Progenitor cell of endocrine pancreas (in vitro differentiated cells): ENCODE measurements at places on chromosomes 2 and 18.

- no peak for DNase-seq
Measured at GRCh38 chr2:112242384-112242783, 12.5 kb downstream of the ZC3H8 start.

DNA sequence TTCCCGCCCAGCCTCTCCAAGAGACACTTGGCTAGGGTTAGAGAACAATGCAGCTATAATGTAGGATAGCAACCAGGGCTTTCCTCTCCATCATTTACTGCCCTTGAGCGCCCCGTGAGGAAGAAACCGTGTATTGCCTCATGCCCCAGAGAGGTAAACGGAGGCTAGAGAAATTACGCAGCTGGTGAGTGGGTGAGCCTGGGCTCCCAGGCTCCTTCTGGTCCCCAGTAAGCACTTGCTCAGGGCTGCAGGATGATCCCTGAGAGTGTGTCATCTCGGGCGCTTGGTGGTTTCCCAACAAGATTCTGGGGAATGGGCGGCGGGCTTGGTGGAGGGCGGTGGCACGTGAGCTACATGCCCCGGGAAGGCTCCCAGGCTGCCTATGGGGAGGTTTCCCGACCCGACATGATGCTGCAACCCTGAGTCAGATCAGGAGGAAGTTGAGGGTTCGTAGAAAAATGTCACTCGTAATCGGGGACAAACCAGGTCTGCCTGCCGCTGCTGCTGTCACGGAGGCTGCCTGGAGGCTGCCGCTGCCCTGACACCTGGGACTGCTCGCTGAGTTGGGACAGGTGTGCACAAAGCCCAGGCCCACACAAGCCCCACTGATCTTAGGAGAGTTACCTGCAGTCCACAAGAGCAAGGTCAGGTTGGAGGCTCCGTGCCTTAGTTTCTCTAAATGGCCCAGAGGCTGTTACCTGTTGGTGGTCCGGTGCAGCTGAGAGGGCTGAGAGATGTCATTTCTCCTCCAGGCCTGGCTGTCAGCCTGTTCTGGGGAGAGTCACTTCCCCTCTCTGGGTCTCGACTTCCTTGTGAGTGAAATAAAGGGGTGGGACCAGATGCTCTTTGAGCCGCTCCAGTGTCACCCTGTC lies at the start of gene GPR55:
GPR55 (minus strand) TSS at position 773 of the 872 bp plus-strand sequence. CDS start 14,280 bp downstream, outside the sequence.
- no peak for DNase-seq

DNA sequence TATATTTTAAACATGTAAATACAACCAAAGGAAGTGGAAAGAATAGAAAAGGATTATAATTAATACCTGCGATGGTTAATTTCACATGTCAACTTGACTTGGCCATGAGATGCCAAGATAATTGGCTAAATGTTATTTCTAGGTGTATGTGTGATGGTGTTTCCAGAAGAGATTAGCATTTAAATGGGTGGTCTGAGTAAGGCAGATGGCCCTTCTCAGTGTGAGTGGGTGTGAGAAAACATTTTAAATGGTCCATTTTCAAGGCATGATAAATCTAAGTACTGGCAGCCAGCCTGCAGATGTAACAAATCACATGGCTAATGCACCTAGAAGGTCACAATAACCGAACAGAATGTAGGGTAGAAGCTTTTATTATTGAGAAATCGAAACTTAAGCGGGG lies 99.6 kb upstream of the CDH7 start:
- no peak for DNase-seq

DNA sequence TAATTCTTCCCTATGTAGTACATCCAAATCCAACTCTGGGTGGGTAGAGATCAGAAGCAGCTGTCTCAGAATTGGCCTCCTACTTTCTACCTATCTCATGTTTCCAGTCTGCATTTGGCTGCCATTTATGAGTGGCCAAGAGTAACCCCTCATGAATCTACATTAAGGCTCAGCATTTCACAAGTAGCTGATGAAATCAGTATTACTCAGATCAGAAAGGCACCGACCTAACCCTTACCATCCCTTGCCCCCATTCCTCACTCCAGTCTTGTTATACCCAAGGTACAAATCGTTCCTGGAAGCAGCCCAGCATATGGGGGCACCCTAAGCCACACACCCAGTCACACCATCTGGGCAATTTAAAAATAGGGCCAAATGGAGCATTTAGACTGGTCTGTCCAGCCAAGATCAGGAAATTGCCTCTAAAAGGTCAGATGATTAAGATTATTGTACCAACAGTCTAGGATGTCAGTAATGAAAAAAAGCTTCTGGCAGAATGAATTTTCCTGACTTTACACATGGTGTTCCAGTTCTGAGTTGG lies 37.1 kb downstream of the CD28 start:
- no peak for DNase-seq

DNA sequence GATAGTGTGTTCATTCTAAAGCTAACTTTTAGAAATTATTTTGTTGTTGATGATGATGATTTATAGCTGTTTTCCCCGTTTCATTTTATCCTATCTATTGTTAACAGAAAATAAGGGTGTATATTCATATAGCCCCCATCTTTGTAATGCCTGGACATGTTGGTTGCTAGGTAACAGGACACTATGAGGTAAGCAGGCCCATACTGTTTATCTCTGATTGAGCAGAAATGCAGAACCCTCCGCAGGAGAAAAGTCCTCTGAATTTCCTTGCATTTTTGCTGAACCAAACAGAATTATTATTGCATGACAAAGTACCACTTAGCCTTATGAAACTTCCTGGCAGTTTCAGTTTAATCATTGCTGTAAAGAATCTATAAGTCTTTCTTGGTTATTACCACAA lies 339.4 kb downstream of the DCC start:
- no peak for DNase-seq

GRCh38 chr2:234374150-234374508 lies 122.8 kb downstream of the ARL4C start:
- no peak for DNase-seq

DNA sequence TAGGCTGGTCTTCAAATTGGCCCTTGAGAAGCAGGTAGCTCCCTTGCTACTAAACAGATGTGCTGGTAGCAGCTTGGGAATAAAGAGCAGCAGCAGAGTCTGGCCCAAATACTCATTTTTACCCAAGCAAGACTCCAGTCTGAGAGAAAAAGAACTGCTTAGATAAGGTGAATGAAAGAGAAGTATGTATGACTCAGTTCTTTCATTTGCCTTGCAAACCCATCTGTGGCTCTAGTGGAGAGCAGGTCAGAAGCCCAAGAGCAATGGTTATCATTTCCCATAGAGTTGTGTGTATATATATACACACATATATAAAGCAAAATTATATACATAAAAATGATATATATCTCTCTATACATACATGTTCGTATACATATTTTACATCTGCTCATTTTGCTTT lies 80.3 kb downstream of the CAMKMT start:
- DNase-seq: no peak

DNA sequence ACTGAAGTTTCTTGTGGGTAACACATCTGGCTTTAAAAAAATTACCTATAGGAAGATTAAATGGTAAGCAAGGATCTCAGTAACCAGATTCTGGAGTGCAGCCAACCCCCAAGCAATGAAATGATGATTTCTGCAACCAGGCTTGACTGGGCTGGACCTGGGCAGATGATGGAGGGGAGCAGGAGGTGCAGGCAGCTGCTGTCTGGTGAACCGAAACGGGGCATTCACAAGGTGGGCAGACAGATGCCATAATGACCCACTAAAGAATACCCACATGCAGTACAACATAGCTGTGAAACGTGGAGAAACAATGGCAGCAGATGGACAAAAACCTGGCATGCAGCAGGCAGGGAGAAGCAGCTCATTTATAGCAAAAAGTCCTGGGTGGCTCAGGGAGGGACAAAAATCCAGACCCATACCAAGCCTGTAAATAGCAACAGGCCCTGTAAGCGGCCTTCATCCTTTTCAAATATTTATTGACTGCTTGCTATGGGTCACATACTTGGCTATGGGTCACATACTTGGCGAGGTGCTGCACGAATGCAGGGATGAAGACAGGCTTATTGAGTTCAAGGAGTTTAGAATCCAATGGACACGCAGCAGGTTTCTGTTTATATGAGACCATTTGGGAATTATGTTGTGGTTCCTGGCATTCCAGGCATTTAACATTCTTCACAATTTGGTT lies 244.7 kb downstream of the HRH4 start:
- no peak for DNase-seq

- no peak for DNase-seq
Measured at GRCh38 chr2:217647925-217648324, 354.9 kb downstream of the TNS1 start.

- DNase-seq: no peak
Measured at GRCh38 chr2:216670266-216671080, 24.9 kb downstream of the IGFBP5 start.

- DNase-seq: no peak
Measured at GRCh38 chr2:115129536-115129935, 687.1 kb downstream of the DPP10 start.
